ENCODE measurements at places on chromosomes 13 and 19.

DNA sequence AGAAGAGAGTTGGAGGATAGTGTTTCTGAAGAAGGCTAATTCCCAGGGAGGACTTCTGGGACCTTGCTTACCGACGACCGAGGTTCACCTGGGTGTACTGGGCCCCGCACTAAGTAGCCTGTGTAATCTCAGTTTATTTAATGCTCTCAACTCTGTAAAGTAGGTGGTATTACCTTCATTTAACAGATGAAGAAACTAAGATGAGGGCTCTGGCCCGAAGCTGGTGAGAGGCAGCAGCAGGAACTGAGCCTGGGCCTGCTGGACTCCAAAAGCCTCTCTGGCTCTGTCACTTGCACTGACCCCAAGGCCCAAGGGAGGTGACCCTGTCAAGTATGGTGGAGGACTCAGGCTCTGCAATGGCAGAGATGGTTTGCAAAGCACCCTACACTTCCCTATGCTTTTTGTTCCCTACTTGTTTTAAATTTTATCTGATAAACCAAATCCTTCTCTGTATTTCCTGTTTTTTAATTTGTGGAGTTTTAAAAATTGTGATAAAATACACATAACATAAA, 50.6 kb downstream of the GGACT start:
- no peak for DNase-seq

- no peak for DNase-seq
Measured at GRCh38 chr13:113855931-113856715, 7.8 kb downstream of the GAS6 start.

GRCh38 chr13:94999871-95000270, 287.5 kb upstream of the SOX21 start:
- DNase-seq, result no peak

GRCh38 chr19:3034656-3035541, 5.8 kb upstream of the TLE2 start:
- no peak for DNase-seq

DNA sequence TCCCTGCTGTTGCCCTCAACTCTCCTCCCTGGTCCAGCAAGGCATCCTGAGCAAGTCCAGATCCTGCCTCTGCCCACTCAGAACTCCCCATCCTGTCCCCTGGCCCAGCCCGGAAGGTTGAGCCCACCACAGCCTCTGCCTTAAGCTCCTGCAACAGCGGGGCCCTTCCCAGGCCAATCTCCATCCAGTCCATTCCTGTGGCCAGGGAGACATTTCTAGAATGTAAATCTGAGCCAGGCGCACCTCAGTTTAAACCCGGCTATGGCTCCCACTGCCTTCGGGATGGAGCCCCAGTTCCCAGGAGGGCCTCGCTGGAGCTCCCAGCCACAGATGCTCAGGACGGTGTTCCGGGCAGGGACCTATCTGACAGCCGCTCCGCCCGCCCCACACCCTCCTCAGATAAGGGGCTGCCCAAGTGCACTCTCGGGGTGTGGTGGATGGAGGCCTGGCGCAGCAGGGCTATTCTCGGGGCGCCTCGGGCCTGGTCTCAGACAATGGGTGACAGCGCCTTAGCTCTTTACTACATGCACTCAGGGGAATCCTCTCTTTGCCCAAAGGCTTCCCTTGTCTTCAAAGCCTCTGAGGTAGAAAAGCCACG, 5.3 kb downstream of the TRAPPC6A start:
- no peak for DNase-seq

DNA sequence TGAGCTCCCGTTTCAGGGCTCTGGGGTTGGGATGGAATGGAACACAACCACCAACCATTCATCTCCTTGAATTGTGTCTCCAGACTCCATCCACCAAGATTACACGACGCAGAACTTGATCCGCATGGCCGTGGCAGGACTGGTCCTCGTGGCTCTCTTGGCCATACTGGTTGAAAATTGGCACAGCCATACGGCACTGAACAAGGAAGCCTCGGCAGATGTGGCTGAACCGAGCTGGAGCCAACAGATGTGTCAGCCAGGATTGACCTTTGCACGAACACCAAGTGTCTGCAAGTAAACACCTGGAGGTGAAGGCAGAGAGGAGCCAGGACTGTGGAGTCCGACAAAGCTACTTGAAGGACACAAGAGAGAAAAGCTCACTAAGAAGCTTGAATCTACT, 15.5 kb downstream of the FCAR start:
- DNase-seq, result no peak

- no peak for DNase-seq
Measured at GRCh38 chr13:46913757-46914156, 16.9 kb upstream of the HTR2A start.

DNA sequence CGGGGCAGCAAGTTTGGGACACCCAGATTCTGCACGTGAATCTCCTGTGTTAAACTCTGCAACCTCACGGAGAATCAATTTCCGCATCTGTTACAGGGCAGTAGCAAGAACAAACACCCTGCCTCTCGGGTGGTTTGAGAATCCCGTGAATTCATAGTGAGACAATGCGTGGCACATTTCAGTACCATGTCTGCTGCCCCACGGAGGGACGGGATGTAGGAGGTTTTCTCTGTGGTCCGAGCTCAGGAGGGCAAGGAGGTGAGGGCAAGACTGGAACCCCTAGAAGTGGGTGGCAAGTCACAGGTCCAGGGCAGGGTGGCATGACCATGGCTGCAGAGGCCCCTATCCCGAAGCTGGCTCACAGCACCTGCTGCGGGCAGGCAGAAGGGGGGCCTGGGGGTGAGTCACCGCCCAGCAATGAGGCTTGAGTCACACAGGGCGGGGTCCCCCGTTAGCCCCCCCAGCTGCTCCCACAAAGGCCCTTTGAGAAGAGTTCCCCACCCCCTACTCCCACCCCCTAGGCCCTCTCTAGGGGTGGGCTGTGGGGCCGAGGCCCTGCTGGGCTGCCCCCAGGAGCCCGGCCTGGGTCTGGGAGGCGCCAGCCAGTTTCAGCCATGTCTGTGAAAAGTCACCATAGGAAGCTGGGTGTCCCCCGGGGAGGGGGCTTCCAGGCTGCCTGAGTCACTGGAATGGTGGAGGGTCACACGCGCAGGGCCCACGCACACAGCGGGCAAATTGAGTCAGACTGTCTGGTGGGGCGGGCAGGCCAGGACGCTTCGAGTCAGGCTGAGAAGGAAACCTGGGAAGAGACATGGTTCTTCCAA, 25.8 kb upstream of the NANOS3 start:
- DNase-seq, result peak; percentile 74

DNA sequence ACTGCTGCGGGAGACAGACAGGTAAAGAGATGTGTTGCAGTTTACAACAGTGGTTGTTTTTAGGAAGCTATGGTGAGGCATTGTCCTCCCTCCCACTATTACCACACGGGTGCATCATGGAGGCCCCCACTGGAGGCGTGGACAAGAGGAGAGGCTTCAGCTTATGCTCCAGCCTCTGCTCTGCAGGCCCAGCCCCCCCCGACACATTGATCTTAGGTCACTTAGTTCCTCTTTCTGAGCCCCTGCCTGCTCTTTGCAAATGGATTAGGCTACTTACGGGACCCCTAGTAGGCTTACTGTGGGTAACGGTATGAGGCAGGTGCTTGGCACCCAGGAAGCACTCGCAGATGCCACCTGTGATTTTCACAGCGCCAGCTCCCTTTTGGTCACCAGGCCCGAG, 123.9 kb downstream of the SLC7A1 start:
- DNase-seq, result no peak

- DNase-seq, result no peak
Measured at GRCh38 chr13:18954254-18954653, 227.4 kb downstream of the TUBA3C start.

DNA sequence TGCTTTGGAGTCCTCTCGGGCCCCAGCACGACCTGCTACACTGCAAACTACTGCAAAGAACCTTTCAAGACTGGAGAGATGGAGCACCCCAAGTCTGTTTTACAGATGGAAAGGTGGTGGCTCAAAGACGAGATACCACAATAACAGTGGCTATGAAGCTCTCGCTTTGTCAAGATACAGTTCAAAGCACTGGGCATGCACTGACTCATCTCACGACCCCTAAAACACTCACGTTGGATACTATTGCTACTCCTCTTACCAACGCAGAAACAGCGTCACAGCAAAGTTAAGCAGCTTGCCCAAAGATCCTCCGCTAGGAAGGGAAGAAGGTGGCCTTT, 24.0 kb upstream of the LAIR1 start:
- no peak for DNase-seq

DNA sequence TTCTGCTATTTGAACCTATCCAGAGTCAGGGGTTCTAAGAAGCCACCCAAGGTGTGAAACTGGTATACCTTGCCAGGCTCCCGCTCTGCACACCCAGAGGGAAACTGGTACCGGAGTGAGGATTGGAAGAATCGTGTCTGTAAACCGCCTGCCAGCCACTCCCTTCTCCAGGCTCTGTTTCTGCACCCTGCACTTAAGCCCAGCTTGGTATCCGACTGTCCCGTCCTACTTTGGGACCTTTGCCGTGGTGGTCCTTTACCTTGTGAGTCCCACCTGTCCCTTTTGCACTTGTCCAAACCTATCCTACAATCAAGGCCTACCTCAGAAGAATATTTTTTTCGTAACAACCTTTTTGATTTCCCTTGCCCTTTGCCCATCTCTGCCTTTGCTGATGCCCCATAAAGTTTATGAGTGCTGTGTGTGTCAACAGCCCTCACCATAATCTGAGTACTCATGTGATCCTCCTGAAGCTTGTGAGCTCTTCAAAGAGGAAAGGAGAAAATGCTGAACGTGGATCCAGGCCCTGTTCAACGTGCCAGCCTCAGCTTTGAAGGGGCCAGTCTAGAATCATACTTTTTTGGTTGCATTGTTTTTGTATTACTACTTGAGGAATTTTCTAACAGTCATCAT, 44.7 kb downstream of the GARRE1 start:
- DNase-seq, result no peak

GRCh38 chr19:14686411-14686810, 3.4 kb upstream of the ZNF333 start:
- no peak for DNase-seq

DNA sequence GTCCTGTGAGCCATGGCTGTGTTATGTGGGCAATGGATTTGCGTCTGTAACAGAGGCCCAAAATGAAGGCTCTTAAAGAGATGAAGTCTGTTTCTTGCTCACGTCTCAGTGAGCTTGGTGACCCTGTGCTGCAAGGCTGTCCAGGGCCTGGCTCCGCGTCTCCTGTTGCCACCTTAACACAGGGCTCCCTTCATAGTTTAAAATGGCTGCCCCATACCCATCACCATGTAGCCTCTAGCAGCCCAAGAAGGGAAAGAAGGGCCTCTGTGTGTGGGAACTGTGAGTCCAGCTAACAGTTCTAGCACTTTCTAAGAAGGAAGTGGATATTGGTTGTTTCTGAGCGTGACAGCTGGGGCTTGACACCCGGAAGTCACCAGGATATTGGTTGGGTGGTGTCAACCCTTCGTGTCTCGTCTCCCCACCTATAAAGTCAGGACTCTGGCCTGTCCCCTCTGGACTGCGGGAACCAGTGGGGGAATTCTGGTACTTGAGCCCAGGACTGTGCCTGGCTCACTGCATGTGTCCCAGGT, 20.9 kb downstream of the TMED1 start:
- no peak for DNase-seq

DNA sequence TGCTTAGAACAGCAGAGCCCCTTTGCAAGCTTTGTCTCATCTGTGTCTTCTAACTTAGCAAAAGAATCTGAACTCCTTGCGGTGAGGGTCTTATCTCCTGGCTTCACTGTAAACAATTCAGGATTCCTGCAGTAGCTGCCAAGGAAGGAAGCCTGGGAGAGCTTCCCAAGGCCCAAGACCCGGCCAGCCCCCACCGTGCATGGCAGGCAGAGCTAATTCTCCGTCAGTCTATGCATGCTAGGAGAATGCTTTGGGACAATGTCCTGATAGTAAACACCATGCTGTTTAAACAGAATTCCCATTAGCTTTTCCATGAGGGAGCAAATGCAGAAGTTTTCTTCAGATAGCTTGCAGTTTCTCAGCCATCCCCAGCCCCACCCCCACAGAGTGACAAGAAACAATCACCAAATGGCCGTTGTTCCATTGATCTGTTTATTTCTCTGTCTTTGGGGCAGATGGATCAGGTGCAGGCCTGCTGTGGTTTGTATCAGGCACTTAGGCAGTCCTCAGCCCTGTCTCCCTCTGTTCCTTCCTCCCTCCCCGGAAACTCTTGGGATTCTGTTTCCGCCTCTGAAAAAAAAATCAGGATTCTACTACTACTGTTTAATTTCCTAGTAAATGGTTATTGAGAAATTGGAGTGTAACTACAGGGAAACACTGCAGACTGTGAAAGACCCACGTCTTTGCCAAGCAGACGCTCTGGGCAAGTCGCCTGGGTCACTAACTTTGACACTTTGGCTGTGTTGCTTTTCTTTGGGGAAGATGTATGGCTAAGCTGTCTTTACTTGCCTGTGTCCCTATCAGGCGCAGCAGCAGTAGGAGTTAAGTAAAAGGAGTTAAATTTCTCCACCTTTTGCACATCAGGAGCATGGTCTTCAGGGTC, 40.7 kb upstream of the SPATA13 start:
- no peak for DNase-seq

GRCh38 chr19:11453468-11454341, 18.3 kb downstream of the PRKCSH start:
- DNase-seq, result no peak

DNA sequence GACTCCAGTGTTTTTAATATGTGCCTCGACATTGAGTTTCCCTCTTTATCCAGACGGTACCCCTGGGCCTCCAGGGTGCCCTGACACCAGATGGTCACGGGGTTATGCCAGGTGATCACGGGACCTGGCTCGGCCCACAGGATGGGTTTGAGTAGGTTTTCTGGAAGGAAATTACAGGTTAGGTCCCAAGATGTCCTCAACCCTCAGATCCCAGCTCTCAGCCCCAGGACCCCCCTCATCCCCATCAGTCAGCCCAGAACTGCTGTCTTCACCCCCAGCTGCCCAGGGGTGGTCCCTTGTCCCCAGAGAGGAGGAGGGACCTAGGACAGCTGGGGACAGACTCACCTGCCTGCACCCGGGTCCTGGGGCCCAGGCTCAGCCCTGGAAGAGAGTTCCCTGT, 441 bp downstream of the LILRA4 start:
- DNase-seq, result no peak

DNA sequence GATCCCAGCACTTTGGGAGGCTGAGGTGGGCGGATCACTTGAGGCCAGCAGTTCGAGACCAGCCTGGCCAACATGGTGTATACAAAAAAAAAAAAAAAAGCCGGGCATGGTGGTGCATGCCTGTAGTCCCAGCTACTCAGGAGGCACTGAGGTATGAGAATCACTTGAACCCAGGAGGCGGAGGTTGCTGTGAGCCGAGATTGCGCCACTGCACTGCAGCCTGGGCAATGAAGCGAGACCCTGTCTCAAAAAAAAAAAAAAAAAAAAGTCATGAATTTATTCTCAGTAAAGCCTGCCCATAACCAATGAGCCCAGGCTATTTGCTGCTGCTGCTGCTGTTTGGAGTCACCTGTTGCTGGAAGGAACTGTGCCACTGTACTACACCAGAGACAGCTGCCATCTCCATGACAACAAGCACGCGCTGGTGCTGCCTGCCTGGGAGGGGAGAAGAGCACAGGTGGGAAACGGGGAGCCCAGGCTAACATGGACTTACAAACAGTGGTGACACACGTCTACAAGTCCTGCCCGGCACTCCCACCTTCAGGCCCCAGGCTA, 11.3 kb downstream of the ZFR2 start:
- no peak for DNase-seq

- no peak for DNase-seq
Measured at GRCh38 chr19:35750167-35750566, 1.8 kb downstream of the LIN37 start.
